Left renal pelvis (tissue), 4 donors: ENCODE measurements at places on chromosomes 5 and 9.

DNA sequence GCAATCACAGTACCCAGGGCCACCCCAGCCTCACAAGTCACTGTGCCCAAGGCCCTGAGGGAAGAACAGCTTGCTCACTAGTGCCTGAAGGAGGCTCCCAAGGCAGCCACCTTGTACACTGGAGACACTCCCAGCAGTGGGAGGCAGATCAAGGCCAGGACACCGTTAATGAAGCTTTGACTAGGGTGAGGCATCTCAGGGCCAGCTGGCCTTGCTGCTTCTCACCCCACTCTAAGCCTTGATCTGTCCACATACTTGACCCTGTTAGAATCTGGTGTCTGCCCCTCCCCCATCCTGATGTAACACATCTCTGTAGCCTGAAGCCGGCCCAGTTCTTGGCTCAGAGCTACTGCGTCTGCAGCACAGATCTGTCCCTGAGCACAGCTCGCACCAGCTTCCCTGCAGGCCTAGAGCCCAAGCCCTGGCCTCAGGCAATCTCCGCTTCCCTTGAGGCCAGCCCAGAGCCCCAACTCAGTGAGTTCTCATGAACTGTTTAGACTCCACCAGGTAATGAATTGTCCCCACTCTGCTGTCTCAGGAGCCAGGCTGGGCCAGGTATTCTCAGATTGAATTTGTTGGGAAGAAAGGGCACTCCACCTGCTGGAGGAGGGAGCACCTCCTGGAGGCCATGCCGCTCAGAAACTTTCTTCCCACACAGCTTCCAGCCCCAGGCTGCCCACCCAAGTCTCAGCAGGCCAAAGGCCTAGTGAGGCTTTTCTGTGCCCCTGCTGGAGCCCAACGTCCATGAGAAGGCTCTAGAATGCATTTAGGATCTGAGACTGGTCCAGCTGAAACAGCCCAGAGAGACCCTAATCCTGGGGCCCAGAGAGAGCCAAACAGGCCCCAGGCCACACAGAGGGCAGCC, 13.4 kb upstream of the JADE2 start:
- no peak for DNase-seq

GRCh38 chr9:134265078-134265477, 61.2 kb upstream of the RXRA start:
- no peak for DNase-seq

GRCh38 chr9:125885405-125886034, 138.3 kb downstream of the PBX3 start:
- no peak for DNase-seq

- no peak for DNase-seq
Measured at GRCh38 chr5:131684595-131684994, 49.6 kb upstream of the RAPGEF6 start.

DNA sequence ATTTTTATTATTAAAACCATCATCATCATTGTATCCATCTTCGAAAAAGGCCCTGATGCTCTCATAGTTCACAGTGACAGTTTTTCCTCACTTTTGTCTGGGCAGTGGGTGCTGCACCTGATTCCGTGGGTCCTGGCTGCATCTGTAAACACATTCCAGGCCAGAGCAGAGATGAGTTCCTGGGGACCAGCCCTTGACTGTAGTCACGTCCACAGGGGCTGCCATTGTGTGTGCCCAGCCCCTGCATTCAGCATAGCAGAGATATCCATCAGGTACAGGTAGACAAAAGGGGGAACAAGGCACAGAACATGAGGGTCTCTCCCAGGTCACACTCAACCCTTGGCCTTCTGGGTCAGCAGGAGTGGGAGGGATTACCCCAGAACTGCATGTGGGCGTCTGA, 189.0 kb downstream of the NR3C1 start:
- DNase-seq: no peak
